Fibroblast of the aortic adventitia (primary cell): ENCODE measurements at places on chromosomes 7 and 10. TPM values are rescaled to one million over a fixed set of nuclear protein-coding genes. Genes with fewer than 3 reads are reported as not detected.

MKI67 gene
- 1.6 and 38.7 TPM in 2 replicates for total RNA-seq

CYP2C8 gene
- not detected in 2 replicates for total RNA-seq

CNTNAP2 gene
- total RNA-seq, result under 0.01 TPM in 1 of 2 replicates, not detected in the other

CPN1 gene
- not detected in 2 replicates for total RNA-seq

PRR15 gene
- 2.4 TPM in 2 replicates for total RNA-seq

PKD2L1 gene
- total RNA-seq, result not detected in 2 replicates

TMEM236 gene
- total RNA-seq, result 0.09 and 0.16 TPM in 2 replicates

CALCR gene
- not detected in 2 replicates for total RNA-seq

PTN gene
- total RNA-seq, result 12.8 and 28.7 TPM in 2 replicates

JAKMIP3 gene
- total RNA-seq, result 0.09 and 1.1 TPM in 2 replicates

GRCh38 chr7:29518616-29519015, 45.0 kb upstream of the PRR15 start:
- DNase-seq, result no peak

GRCh38 chr10:70331486-70332268, 47.9 kb upstream of the NPFFR1 start:
- DNase-seq, result peak; percentile 96

DNA sequence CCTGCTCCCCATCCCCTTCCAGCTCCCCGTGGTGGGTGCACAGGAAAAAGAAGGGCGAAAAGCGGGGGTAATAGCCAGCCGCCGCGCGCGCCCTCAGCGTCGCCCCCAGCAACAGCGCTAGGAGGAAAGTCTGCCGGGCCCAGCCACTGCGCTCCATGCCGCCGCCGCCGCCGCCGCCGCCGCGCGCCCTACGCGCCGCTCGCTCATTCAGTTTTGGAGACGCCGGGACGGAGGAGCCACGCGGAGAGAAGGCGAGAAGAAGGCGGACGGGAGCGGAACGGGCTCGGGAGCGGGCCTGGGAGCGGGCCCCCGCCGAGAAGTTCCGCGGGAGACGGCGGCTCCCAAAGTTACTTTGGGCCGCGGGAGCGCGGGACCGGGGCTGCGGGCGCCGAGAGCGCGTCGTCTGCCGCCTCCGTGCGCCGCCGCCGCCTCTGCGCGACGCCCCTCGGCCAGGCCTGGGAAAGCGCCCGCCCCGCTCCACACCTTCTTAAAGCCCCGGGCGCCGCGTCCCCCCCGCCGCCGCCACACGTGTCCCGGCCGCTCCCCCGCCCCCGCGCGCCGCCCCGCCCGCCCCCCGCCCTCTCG, at the start of gene RELN:
Gene RELN, minus strand, starts transcription at position 459 of the 585 bp plus-strand sequence. Its CDS starts 302 bp downstream, at position 157.
- DNase-seq, result peak; percentile 22

DNA sequence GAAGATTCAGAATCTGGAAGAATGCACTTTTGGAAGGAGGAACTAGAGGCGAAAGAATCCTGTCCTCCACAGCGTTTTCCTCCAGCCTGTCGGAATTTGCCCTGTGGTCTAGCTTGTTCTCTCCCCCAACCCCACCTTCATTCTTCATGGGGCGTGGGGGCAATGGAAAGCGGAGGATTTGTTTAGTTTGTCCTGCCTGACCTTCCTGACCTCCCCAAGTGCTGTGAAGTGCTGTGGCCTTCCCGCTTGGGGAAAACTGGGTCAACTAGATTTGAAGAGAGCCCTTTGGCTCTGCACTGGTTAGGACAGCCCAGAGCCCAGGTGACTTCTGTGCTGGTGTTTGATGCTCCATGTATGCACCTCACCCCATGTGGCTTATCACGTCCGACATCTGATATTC, 49.1 kb downstream of the GATA3 start:
- no peak for DNase-seq

- no peak for DNase-seq
Observed at GRCh38 chr10:43037942-43038782, 38.7 kb upstream of the RET start.

DNA sequence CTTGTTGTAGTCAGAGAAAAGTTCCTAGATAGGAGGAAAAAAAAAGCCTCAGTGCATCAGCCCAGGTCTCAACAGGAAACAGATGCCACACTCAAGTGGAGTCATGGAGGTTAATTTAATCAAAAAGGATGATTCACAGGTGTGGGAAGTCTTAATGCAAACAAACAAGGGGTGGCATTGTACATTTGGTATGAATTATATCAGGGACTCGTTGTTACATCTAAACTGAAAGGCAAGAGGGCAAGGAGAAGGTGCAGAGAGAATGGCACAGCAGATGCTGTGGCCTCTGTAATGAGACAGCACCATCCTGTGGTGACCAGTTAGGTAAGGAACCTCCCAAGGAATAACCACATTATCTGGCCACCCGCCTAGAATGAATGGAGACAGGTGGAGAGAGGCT, 133.7 kb downstream of the PTPRZ1 start:
- no peak for DNase-seq

GRCh38 chr7:118949031-118949430, 724.5 kb downstream of the ANKRD7 start:
- DNase-seq, result no peak

- DNase-seq, result peak; percentile 43
Observed at GRCh38 chr7:17132726-17133125, 165.7 kb upstream of the AHR start.

DNA sequence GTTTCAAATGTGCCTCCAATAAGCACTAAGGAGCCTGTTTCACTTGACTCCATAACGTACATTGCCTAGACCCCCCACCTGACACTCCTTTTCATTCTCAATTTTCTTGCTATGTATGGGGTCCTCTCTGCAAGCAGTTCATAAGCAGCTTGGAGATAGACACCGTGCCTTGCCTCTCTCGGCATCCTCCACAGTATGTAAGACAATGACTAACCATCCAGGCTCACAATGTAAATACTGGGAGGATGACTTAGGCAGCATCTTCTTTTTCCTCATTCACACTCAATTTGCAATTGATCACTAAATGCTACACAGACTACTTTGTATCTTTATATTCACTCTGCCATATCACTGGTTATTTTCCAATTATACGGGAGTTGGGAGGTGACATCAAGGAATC, 22.8 kb upstream of the CABCOCO1 start:
- no peak for DNase-seq

- DNase-seq, result peak; percentile 72
Observed at GRCh38 chr7:50792342-50793119, 9.8 kb upstream of the GRB10 start.

DNA sequence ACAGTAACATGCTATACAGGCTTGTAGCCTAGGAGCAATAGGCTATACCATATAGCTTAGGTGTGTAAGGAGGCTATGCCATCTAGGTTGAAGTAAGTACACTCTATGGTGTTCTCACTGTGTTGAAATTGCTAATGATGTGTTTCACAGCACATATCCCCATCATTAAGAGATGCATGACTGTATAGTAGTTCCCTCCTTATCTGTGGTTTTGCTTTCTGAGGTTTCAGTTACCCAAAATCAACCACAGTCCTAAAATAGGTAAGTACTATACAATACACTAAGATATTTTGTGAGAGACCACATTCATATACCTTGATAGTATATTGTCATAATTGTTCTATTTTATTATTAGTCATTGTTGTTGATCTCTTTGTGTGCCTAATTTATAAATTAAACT, 12.7 kb downstream of the FZD1 start:
- DNase-seq, result no peak

- DNase-seq, result no peak
Observed at GRCh38 chr10:31383810-31384588, 65.0 kb downstream of the ZEB1 start.

GRCh38 chr10:119030421-119031250, 1.1 kb downstream of the NANOS1 start:
- DNase-seq, result peak; percentile 40

DNA sequence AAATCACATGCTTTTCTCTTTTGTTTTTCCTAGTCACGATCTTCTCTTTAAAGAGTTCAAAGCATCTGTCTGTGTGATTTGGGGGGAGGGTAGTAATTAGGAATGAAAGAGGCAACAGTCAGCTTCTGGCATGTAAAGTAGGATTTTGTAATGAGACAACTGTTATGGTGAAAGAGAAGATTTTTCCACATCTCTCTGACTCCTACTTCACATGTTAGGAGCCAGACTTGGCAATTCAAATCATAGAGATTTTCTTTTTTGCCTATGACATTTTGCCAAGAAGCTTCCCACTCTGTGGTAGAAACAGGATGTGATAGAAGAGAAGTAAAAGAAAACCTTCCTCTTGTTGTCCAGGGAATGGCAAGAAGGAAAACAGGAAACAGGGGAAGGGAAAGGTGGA, 38.3 kb upstream of the KLHL7 start:
- peak; percentile 78 for DNase-seq

- no peak for DNase-seq
Observed at GRCh38 chr7:40799-41750, 151.3 kb upstream of the FAM20C start.

DNA sequence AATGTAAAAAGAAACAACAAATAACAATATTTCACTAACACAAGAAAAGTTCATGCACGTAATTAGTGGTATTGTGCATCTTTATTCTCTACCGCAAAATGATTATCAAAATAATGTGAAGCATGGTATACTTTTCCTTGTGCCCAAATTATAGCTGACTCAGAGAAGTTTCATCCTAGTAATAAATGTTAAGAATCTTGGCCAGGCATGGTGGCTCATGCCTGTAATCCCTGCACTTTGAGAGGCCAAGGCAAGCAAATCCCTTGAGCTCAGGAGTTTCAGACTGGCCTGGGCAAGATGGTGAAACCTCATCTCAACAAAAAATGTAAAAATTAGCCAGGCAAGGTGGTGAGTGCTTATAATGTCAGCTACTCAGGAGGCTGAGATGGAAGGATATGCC, 105.0 kb downstream of the KMT2C start:
- DNase-seq, result peak; percentile 23

GRCh38 chr10:132881186-132881920, 61.0 kb downstream of the CFAP46 start:
- DNase-seq, result no peak

DNA sequence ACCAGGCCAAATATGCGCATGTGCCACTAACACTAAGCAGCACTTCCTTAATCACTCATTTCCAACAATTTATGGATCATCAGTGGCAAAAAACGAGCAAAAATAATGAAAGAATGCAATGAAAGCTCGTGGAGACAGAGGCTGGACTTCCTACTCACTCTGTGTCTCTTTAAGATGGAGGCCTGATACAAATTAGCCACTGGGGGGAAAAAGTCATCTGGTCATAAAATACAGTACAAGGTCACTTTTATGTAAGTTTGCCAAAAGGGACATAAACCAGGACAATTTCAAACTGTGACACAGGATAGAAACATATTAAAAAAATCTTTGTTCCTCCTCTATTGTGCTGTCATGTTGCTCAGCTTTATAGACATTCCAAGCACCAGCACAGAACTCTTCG, 101.7 kb downstream of the LMBR1 start:
- DNase-seq, result no peak

DNA sequence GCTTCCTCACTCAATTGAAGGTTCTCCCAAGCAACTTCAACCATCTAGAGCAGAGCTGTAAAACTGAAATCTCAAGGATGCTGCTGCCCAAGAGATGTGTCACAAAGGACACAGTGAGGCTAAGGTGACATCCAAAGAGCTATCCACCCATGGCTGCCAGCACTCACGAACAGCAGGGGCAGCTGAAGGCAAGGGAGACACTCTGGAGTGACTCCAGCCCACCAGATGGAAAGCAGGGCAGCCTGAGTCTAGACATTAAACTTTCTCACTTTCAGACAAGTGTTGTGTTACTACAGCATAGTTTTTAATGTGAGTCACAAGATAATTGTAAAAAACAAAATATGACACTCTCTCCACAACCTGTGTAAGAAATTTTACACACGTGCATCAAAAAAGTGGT, 113.5 kb downstream of the LARP4B start:
- no peak for DNase-seq

DNA sequence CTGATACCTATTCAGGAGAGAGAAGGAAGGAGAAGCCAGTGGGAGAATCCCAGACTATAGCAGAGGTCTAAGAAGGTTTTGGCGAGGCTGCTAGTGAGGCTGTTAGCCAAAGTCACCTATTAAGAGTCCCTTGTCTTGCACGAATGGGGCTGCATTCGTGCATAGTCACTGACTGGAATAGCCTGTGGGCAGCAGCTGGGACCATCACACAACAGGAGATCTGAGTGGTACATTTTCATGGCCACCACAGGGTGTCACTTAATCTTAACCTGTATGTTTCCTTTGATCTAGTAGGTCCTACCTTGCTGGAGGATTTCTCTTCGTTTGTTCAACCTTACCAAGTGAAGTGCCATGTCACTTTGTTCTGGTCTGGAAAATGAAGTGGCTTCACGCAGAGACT, 319.9 kb downstream of the BMPER start:
- no peak for DNase-seq

DNA sequence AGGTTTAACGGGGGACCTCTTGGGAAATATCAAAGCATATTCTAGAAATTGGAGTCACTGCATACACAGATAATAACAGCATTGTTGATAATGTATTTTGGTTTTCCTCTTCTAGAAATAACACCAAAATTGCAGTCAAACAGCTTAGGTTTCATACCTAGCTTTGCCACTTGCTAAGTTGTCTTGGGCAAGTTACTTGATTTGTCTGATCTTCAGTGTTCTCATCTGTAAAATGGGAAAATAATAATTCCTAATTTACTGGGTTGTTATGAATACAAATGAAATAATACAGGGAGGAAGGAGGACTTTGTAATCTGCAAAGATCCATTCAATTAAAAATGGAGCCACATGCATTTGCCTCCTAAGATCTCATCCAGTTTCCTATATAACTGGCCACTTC, 20.3 kb upstream of the NUP205 start:
- no peak for DNase-seq

DNA sequence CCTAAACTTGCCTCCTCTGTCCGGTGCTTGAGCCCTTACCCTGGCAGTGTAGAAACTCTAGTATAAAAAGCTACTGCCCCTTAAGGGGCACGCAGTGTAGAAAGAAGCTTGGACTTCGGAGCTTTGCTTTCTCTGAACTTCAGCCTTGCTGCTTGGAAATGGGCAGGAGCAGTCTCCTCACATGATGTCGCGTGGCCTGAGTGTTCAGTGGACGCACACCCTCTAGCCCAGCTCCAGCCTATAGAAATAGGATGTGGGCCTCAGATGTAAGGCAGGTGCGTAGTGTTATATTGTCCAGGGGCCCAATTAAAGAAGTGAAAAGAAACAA, 98.2 kb upstream of the PCBD1 start:
- no peak for DNase-seq

DNA sequence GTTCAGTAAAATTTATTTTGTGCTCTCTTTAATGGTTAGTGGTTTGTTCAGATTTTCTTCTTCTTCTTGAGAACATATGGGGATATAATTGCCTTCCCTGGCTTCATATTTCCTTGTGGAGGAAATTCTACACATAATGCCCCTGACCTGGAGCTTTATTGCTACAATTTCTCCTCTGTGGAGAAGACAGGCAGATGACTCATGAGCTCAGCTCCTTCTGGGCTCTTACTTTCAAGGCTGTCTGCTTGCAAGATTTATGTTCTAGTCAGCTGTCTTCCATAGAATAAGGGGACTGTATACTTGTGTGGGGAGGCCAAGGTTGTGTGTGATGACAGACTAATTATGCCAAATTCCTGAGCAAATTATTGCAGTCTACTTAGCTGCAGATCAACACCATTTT, 1.6 kb downstream of the LRRD1 start:
- peak; percentile 12 for DNase-seq

DNA sequence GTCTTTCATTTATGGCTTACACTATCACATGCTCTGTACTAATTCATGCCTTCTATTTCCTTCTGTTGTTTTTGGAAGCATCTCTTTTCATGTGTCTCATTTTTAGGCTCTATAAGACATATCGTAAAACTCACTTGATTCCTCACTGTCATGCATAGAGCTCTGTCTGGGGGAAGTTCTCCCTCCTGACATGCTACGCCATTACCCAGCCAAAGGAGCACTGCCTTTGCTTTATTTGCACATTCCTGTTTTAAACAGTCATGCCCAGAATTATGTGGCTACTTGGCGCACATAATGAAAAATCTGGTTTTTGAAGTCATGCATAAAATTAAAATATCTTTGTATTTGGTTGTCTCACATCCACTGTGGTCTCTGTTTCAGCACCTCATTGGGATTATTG, 17.6 kb upstream of the AKR1C3 start:
- peak; percentile 69 for DNase-seq
